ENCODE measurements at places on chromosomes 13 and 19. TPM values are rescaled to one million over a fixed set of nuclear protein-coding genes. Genes with fewer than 3 reads are reported as not detected.
A peak's percentile ranks its signal among the peaks of the same experiment; 100 is the strongest.

DNA sequence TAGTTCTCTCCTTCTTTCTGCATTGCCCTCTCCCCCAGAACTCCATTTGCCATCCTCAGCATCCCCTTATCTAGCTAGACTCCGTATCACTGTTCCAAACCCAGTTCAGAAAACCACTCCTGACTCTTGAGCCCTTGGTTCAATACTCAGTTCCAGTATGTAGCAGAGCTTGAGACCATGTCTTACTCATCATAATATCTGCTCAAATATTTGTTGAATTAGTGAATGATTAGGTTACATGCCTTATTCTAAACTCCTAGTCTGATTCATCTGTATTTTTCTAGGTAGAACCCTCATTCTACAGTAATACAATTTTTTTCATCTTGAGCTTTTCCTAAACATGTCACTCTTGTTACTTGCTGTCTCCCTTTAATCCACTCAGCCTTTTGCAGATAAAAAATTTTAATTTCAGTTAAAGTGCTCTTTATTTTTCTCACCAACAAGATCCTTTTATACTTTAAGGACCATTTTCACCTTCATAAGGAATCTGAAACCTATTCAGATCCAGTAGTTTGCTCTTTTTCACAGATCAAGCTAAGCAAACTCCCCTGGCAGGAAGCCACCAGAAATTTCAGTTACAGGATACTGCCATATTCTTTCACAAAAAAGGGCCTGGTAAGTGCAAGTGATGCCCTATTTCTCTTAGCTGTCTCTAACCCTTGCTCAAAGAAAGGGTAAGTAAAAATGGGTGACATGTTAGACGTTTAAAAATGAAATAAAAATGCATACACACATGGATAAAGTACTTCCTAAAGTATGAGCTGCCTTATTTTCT is 23.1 kb upstream of the INTS6 start:
- DNase-seq: peak; percentile 29

GRCh38 chr13:44132710-44133109 is 240.9 kb upstream of the SERP2 start:
- no peak for DNase-seq

GRCh38 chr19:31340042-31341025 is 8.9 kb downstream of the TSHZ3 start:
- DNase-seq: no peak

The PTGER1 gene
- not detected for polyA plus RNA-seq

The GTF3A gene
- 104 TPM for polyA plus RNA-seq

Measured in foreskin keratinocyte (primary cell).